ENCODE measurements at places on chromosomes 11 and 22.
A peak's percentile ranks its signal among the peaks of the same experiment; 100 is the strongest.

DNA sequence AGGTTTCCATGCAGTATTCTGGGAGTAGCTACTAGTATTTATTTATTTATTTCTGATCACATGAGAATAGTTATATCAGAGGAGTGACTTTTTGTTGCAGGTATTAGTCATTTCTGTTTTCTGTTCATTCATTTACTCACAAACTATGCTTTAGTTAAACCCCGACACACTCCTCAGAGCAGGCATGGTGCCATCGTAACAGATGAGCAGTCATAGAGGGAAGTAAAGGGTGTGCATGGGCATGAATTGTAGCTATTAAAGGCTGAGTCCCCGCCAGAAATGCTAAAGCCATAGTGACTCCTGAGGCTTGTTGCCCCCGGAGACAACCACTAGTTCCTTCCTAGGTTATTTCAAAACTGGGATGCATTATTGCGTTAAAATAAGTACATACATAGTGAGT is 10.6 kb downstream of the JHY start:
- DNase-seq, result peak; percentile 37

DNA sequence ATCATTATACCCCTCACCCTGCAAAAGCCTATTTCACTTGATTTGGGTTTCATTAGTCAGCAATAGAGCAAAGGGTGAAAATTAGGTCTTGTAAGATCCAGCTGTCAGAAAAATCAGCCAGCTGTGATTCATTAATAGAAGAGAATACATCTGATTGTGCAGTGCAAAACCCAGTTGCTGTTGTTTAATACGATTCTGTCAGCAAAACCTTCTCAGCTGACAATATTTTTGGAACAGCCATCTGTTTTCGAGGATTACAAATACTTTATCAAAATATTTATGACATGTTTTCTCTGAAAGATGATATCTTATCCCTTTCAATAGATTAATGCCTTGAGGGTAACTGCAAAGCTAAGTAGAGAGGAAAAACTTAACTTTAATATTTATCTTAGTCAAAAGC is 1354.0 kb upstream of the RAG2 start:
- DNase-seq, result no peak

GRCh38 chr22:28983788-28984441 is 77.7 kb downstream of the C22orf31 start:
- DNase-seq, result no peak

- no peak for DNase-seq
These were observed 427.1 kb downstream of the DYNC2H1 start for GRCh38 chr11:103536335-103536722.

- no peak for DNase-seq
These were observed 694 bp upstream of the ELFN2 start for GRCh38 chr22:37427711-37428635.

- DNase-seq, result no peak
These were observed 1261.4 kb upstream of the TENM4 start for GRCh38 chr11:80702264-80702663.

GRCh38 chr11:134932761-134933160 is 520.7 kb upstream of the B3GAT1 start:
- no peak for DNase-seq

DNA sequence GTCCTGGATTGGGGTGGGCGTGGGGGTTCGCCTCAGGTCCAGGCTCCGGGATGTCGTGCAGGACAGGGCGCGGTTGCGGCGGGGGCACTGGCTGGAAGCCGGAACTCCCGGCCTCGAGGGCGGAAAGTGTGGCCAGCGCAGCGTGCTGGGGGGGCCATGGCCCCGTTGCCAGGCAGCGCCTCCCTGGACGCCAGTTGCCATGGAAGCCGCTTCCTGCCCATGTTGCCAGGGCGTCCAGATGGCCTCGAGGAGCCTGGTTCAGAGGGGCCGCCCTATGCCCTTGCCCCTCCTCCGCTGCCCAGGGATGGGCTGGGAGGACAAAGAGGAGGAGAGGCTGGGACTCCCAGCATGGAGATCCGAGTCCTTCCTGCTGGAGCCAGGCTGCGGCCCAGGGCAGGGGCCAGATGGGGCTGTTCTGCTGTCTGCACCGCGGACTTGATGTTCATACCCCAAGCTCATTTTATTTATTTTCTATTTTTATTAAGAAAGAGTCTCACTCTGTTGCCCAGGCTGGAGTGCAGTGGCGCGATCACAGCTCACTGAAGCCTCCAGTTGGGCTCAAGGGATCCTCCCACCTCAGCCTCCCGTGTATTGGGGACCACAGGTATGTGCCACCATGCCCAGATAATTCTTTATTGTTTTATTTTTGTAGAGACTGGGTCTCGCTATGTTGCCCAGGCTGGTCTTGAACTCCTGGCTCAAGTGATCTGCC is 4.6 kb upstream of the CCDC188 start:
- DNase-seq, result no peak

GRCh38 chr11:72789493-72790131 is 4.2 kb downstream of the STARD10 start:
- DNase-seq, result no peak

- DNase-seq, result no peak
These were observed 99.6 kb downstream of the TIMP3 start for GRCh38 chr22:32900886-32901635.

GRCh38 chr11:102267609-102268008 is 49.7 kb upstream of the BIRC3 start:
- peak; percentile 49 for DNase-seq

GRCh38 chr11:22699388-22699787 is 33.0 kb downstream of the GAS2 start:
- DNase-seq, result no peak

DNA sequence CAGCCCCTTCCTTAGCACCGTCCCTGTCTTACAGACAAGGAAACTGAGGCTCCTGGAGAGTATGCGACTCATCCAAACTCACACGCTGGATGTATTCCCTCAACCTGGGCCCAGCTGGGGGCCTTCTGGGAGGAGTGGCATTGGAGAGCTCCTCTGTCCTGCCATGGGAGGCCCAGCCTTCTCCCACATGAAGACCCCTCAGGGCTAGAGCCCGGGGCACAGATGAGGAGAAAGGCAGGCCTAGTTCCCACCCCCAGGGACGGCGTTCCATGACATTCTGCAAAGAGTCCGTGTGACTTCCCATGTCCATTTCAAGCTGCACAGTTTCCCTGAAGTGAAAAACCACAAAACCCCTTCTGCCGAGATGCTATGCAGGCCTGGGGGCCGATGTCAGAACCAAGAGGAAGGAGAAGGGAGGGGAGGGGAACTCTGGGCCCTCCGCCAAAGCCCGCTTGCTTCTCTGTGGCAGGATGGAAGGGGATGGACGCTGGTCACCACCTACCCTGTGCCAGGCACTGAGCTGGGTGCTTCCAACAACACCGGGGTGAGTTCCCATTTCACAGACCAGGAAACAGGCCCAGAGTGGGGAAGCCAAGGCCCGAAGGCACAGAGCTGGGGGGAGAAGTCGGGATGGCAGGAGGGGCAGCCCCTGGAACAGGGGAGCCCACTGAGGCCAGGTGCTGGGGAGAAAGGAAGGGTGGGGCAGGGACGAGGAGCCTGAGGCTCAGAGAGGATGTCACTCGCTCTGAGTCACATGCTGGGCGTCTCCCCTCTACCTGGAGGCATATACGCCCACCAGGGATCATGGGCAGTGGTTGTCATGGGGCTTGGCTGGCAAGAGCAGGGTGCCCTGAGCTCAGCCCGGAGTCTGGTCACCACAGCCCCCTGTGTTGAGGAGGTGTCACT is 15.7 kb downstream of the RAC2 start:
- no peak for DNase-seq

- no peak for DNase-seq
These were observed 904.3 kb downstream of the OPCML start for GRCh38 chr11:132627981-132628380.

DNA sequence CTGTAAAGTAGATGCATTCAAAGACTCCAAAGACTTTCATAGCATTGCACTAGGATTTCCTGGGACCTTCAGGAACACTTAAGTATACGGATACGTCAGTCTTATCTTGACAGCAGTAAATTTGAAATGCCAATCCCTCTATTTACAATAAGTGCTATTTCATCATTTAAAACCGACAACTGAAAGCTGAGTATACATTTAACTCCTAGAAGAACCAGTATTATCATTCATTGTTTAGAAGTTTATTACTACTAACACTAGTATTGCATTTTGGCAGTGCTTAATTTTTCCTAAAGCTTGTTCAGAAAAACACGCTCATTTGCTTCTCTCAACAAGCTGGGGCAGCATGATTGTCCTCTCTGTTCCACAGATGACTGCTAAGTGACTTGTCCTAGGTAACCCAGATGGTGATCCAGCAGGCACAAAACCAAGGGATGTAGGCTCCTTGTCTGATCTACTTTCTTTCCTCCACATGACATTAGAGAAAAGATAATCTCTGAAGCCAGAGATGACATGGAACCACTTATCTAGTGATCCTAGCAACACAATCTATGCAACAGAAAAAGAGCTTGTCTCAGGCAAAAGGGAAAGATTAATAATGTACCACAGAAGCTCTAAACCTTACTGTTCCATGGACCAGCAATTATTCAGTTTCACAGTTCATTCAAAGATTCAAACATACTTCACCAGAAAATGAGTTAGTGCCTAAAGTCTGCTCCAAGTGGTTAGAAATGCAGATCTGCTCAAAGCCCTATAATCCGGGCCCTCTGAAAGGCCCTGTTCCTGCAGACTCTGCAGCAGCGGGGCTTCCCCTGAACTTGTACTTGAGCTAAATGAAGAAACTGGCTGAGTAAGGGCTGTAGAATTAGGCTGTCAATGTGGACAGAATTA is 5.2 kb downstream of the MAML2 start:
- no peak for DNase-seq

GRCh38 chr11:69012092-69013008 is 696 bp downstream of the MRGPRF start:
- no peak for DNase-seq

- DNase-seq, result no peak
These were observed 101.7 kb downstream of the FAM181B start for GRCh38 chr11:82631722-82632630.

DNA sequence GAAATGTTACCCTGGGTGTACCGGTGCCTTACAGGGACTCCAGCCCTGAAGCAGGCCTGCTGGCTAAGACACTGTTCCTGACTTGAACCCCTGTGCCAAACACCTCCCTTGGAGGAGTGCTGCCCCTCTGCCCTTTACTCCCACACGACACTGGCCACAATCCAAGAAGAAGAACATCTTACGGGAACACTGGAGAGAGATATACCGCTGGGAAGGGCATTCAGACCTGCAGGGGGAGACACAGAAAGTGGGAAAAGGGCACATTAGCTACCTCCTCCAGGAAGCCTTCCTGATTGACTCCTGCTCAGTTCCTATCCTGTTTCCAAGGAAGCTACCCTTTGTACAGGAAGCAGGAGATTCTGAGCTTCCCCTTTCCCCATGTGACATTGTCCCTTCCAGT is 18.7 kb downstream of the TMPRSS13 start:
- no peak for DNase-seq

- DNase-seq, result no peak
These were observed 59.9 kb downstream of the DGCR2 start for GRCh38 chr22:19062139-19062942.

GRCh38 chr22:24901448-24901847 is 45.0 kb downstream of the LHFPL7 start:
- DNase-seq, result no peak

DNA sequence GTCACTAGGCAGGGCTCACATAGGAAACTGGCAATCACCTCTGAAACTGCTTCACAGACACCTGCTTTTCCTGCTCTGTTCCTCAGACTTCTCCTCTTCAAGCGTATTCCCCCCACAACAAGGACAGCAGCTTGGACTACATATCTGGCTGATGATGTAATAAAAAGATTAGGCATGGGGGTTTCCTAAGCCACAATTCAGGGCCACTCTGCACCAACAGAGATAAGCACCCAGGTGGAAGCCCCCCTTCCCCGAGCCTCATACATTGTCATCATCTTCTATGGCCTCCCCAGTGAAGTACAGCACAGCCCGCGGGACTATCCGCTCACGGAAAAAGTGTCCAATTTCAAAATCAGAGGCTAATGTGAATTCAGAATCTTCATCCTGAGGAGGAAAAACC is 25.0 kb upstream of the PHLDA2 start:
- no peak for DNase-seq

DNA sequence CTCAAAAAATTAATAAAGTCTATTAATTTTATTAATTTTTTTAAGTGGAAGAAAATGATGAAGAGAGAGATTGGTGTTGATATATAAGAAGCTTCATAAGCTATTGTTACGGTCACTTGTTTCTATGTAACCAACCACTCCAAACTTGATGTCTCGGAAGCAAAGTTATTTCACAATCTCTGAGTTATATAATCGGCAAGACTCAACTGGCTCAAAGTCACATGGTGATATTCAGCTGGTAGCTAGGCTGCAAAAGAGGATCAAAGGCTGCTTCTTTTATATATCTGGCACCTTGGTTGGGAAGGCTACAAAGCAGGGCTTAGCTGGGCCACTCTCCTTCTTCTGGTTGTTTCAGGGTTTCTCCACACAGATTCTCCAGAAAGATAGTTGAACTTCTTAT is 245.1 kb upstream of the ARHGAP42 start:
- no peak for DNase-seq

DNA sequence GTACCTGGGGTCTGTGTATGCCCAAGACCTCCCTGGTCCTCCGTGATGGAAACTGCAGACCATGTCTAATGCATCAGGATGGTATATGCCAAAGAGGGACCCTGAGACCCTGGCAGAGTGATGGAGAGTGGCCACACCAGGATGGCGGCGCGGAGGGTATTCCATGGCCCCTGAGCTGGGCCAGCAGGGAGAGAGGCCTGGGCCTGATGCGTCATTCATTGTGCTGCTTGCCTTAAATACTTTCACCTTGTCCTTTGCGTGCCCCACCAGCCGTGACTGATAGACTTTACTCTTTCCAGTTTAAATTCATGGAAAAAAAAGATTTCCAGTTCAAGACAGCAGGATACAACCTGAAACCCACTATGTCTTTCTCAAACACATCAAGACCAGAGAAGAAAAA is 5.6 kb upstream of the NDUFV1 start:
- DNase-seq, result no peak

GRCh38 chr11:84719935-84720577 is 907.1 kb downstream of the DLG2 start:
- DNase-seq, result no peak

DNA sequence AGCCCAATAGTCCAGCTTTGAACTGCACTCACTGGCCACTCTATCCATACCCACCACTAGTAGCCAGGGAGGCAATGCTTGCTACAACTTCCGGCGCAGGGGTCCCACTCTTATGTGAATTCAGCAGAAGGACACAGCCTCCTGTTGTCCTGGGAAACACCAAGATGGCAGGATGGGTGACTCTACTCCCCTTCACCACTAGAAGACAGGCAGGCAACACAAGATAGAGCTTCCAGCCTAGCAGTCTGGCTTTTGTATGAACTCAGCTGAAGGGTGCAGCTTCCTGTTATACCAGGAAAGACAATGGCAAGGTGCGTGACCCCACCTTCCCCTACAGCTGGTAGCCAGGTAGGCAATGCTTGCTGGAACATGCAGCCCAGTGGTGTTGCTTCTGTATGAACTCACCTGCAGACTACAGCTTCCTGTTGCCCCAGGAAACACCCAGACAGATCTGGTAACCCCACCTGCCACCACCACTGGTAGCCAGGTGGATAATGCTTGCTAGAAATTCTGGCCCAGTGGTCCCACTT is 205.2 kb upstream of the KIRREL3 start:
- DNase-seq, result no peak
